ENCODE measurements at places on chromosomes 4 and X. TPM values are rescaled to one million over a fixed set of nuclear protein-coding genes. Genes with fewer than 3 reads are reported as not detected.

The GNRHR gene
- not detected for total RNA-seq

The FAM184B gene
- not detected for total RNA-seq

The NOCT gene
- total RNA-seq, result 11.3 TPM

The GJB1 gene
- total RNA-seq, result not detected

The UTP14A gene
- total RNA-seq, result 53.8 TPM

The ADH1B gene
- total RNA-seq, result not detected

The STPG2 gene
- total RNA-seq, result not detected

All from A549 treated with RU486 at 1 μM for 4 hours (cell line).